ENCODE measurements at places on chromosomes 3 and 15.

GRCh38 chr3:97934980-97935695 is 37.1 kb downstream of the RIOX2 start:
- no peak for DNase-seq

DNA sequence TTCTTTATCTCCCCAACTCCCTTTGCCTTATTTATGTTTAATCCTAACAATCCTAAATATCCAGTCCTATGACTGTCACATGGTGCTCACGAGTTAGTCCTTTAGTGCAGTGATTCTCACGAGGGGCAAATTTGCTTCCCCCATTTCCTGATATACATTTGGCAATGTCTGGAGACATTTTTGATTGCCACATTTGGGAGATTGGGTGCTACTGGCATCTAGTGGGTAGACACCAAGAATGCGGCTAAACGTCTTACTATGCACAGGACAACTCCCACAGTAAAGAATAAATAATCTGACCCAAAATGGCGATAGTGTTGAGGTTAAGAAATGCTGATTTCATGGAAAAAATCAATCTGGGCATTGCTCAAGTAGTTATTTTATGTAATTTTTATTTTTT is 466.5 kb downstream of the ROBO2 start:
- DNase-seq, result no peak

DNA sequence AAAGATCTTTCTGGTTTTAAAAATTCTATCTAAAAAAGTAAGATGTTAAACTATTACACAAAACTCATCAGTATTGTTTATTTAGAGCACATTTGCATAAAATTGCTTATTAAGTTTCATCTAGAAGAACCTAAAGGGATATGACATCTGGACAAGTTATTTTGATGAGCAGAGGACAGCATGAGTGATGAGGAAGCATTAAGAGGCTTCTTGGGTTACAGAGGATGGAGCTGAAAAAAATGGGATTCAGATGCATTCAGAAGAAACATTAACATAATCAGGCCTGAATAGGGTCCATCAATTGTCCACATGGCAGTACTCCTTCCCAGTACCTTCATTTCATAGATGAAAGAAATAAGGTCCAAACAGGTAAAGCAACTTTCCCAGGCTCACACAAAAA is 41.6 kb downstream of the IMPG2 start:
- DNase-seq, result no peak

DNA sequence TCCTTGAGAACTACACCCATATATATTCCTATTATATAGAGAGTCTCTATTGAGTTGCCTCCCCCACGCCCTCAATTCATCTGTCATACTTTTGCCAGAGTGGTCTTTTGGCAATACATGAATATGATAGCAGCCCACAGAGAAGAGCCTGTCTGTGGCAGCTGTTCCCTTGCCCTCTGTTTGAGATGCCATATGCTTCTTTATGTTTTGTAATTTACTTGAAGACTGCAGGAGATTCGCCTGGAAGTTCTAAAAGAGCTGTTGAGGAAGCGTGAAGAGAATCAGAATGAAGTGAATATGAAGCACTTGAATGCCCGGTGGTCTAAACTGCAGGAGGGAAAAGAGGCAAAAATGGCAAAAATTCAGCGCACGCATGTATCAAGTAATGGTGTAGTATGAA is 27.2 kb downstream of the CFAP91 start:
- no peak for DNase-seq

DNA sequence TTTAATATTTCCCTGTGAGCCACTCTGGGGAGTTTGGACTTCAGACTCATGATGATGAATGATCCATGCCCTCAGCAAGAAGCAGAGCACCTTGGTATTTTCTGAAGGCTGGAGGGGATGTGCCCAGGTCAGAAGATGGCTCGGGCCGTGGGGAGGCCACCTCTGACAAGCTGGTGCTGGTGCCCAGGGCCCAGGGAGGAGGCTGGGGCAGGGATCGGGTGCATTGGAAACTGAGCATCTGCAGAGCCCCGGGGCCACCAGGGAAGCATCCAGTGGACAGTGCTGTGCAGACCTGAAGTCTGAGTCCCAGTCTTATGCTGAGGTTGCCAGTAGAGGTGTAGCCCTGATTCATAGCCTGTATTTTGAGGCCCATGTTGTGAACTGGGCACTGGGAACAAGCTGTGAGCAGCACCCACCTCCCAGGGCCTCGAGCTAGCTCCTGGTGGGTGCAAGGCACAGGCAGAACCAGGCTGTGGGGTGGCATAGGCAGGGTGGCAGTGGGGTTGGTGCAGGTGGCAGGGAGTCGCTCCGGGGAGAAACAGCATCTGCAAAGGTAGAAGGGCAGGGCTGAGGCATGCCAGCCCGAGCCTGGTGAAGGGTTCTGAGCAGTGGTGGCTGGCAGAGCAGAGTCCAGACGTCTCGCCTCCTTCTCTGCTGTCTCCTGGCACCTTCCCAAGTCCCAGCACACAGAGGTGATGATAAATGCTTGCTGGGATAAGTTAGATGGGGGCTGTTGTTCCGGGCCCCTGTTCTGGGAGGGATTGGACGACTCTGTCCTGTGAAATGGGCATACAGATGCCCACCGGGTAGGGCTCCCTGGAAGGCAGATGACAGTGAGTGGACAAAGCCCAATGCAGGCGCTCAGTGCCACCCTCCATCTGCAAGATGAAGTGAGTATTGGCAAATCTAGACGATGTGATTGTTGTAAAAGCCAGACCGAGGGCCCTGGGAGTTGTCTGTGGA is 10.6 kb downstream of the DNAJB8 start:
- no peak for DNase-seq

DNA sequence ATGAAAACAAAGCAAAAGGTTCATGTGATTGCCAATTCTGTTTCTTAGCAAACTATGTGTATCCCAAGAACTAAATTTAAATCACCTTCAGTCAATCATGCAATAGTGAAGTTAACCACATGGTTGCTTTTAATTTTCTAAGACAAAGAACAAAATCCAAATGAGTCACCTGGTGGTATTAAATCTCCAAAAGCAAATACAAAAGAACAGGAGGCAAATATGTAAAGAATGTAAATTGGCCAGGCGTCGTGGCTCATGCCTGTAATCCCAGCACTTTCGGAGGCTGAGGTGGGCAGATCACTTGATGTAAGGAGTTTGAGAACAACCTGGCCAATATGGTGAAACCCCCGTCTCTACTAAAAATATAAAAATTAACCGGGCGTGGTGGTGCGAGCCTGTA is 54.2 kb upstream of the PIK3R4 start:
- no peak for DNase-seq

Measured in stimulated activated CD4-positive, alpha-beta T cell treated with anti-CD3 and anti-CD28 coated beads, Interleukin-4, amount 100 ng/mL, for 1 hour (primary cell).